ENCODE measurements at places on chromosomes 2 and 18.
A peak's percentile ranks its signal among the peaks of the same experiment; 100 is the strongest.

GRCh38 chr2:56185101-56185581, 1.4 kb downstream of the CCDC85A start:
- DNase-seq = no peak

DNA sequence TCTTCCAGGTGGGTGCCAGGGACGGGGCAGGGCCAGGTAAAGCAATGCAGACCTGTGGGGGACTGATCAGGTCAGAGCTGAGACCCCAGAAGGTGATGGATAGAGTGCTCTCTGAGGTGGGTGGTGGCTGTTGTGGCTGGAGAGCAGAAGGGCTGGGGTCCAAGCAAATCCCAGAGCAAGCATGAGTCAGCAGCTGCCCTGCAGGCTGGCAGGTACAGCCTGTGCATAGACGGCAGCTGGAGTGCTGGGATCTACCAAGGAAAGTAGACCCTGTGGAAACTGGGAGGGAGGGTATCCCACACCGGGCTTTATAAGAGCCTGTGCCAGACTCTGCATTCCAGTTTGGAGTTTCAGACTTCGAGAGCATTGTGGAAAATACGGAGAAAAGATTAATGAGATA, 663 bp downstream of the TRIM54 start:
- no peak for DNase-seq

DNA sequence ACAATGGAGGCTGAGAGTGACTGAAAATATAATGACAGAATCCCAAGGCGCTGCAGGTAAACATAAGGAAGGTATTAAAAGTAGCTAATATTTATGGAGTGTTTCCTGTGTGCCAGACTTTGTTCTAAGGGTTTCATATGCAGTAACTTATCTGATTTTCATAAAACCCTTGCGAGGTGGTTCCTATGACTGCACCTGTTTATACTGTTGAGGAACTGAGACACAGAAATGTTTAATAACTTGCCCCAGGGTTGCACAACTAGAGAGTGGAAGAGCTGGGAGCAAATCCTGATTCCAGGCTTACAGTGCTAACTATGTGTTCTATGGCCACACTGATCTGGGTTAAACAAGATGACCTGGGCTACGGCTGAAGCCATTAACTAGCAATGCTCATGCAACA, 2.4 kb downstream of the SP110 start:
- no peak for DNase-seq

DNA sequence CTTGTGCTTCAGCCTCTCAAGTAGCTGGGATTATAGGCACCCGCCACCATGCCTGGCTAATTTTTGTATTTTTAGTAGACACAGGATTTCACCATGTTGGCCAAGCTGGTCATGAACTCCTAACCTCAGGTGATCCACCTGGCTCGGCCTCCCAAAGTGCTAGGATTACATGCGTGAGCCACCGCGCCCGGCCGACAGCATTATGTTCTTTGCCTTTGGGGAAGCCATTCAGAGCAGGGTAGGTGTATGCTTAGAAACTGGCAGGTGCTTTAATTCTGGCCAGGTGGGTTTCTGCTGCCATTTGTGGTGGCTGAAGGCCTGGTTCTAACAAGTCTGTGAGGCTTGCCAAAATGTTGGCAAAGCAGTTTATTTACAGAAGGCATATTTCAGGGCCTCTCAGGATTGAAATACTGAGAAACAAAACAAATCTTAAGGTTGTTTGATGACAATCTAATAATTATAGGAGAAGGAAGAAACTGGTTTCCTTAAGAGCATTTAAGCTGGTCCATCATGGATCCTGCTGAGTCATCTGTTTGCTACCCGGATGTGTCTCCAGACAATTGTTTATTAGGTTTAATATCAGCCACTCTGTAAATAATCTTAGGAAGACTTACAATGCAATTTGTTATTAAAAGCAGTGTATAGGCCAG, 16.0 kb downstream of the SLC20A1 start:
- DNase-seq = no peak

- no peak for DNase-seq
Observed at GRCh38 chr2:216116418-216116817, 7.3 kb downstream of the XRCC5 start.

DNA sequence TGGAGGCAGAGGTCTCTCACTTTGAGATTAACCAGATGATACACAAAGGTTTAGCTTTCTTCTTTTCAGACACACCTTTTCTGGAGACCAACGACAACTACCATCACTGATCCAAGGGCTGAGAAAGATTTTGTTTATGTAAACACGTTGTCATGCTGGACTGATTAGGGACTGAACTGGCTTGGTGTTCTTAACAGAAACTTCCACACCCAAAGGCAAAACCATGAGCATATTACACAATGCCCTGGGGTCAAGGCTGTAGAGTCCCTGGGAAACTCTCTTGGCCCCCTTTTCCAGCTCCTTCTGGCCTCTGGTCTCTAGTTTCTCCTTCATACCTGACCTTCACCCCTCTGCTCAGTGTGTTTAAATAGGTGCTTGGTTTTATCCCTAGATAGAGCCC, 447.0 kb upstream of the TCF4 start:
- DNase-seq = no peak

GRCh38 chr2:59677158-59677557, 876.3 kb downstream of the BCL11A start:
- no peak for DNase-seq

DNA sequence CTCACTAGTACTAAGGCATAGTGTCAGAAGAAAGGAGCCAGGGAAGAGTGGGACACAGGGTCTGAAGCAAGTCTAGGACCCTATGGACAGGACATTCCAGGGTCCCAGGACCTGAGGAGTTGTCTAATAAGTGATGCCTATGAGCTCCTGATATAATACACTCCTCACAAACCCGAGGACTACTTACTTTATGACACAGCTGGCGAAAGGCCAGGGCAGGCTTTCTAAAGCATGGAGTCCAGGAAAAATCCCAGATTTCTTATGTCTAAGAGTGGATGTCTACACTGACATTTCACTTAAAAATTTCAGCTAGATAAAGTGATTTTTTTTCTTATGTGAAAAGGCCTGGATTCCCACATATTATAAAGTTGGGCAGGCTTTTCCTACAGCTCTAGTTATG, 502.2 kb upstream of the SETBP1 start:
- DNase-seq = peak; percentile 17

DNA sequence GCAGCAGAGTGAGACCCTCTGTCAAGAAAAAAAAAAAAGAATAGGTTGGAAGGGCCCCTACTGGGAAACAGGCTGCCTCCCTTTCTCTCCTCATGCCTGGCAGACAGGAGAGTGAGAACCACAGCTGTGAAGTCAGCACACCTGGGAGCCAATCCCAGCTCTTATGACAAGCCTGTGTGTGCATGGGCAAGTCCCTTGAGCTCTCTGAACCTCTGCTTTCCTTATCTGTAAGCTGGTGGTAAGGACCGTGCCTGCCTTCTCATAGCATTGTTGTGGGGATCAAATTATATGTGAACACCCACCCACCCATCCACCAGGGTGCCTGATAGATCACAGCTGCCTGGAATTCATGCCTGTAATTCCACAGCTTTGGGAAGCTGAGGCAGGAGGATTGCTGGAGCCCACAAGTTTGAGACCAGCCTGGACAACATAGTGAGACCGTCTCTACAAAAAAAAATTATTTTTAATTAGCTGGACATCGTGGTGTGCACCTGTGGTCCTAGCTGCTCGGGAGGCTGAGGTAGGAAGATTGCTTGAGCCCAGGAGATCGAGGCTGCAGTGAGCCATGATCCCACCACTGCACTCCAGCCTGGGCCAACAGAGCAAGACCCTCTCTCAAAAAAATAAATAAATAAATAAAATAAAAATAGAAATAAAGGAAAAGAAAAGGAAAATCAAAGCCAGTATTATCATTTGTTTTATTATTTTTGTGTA, 66.9 kb upstream of the MCFD2 start:
- DNase-seq = no peak
